Inflammatory macrophage treated with lipopolysaccharide for 4 hours (primary cell): ENCODE measurements at places on chromosomes 3 and 15.
A peak's percentile ranks its signal among the peaks of the same experiment; 100 is the strongest.

- DNase-seq: no peak
Measured at GRCh38 chr15:88385078-88385700, 82.0 kb downstream of the MRPL46 start.

- DNase-seq: no peak
Measured at GRCh38 chr15:37395100-37395468, 294.7 kb upstream of the MEIS2 start.

DNA sequence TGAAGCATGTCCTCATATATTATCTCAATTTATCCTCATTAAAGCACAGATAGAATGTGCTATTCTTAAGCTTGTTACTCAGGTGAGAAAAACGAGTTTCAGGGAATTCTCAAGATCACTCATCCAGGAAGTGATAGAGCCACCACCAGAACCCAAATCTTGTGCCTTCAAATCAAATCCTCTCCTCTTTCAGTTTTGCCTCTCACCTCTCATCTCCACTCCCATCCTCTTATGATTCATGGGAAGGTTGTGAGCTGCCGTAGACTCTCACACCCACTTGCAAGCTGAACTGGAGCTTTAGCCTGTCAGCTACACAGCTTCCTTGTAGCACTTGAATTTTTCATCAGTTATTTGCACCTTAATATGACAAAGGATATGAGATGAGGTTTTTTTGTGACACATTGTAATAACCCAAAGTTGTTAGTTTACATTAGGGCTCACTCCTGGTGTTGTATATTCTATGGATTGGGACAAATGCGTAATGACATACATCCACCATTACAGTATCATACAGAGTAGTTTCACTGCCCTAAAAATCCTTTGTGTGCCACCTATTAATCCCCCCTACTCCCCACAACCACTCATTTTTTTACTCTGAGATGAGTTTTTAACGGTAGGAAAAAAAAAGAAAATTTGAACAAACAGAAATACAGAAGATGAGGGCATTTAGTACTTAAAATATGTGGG is 25.7 kb downstream of the GPR15 start:
- DNase-seq: no peak

DNA sequence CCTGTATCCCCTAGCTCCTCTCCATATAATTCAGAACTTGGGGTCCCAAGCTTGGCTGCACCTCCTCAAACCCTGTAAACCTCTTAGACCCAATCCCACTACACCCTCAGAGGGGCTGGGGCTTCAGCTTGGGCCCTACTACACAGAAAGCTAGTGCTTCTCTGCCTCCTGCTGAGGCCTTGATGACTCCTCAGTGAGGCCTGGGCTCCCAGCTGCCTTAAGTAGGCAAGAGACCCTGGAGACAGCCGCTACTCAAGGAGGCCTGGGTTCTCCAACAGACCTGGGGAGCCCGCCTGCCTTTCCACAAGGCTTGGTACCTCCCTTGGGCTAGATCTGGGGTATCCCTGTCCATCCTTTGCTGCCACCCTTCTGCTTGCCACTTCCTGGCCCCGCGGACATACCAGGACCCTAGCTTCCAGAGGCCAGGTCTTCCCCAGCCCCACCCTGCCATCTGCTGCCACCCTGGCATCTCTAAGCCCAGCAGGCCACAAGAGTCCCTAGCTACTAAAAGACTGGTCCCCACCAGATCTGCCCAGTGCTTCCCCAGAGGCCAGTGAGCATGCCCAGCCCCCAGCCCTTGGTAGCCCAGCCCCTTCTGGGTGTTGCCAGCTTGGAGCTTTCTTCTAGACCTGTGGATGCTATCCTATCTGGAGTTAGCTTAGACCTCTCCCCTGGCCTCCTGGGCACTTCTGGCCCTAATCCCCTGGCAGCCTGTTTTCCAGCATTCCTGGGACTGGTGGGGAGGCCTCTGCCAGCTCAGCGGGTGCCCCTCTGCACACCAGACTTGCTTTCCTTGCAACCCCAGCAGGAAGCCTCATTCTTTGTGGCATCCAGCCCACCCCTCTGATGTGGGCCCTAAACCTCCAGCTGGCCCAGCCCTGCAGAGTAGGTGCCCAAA is 13.7 kb downstream of the C15orf39 start:
- DNase-seq: peak; percentile 24

GRCh38 chr3:195034101-195034500 is 236.9 kb downstream of the XXYLT1 start:
- no peak for DNase-seq

DNA sequence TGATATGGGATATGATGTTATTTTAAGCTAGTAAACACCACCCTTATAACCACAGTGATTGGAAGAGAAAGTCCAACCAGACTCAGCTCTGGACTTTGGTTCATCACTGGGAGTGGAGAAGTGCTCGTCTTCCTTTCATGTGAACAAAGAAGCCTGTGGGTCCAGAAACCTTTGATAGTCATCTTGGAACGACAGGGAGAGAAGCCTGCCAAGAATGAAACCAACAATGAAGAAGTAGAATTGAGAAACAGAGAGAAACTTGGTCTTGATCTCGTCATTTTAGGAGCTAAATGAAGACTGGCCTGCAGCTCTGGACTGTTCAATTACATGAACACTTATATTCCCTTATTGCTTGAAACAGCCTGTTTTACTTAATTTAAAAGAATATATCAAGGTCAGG is 13.1 kb upstream of the SLC35G2 start:
- DNase-seq: peak; percentile 32

- no peak for DNase-seq
Measured at GRCh38 chr15:66180531-66181097, 72.9 kb downstream of the MEGF11 start.

DNA sequence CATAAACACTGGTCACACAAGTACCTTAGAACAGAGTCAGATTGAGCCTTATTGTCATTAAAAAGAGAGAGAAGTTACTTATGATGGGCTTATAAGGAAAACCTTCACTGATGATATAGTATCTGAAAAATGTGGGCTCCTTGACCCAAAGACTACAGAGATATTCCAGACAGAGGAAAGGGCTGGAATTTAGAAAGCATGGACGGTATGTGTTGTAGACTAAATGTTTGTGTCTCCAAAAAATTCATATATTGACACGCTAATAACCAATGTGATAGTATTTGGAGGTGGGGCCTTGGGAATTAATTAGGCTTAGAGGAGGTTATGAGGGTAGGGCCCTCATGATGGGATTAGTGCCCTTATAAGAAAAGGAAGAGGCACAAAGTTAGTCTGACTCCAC is 61.0 kb upstream of the DAZL start:
- no peak for DNase-seq

DNA sequence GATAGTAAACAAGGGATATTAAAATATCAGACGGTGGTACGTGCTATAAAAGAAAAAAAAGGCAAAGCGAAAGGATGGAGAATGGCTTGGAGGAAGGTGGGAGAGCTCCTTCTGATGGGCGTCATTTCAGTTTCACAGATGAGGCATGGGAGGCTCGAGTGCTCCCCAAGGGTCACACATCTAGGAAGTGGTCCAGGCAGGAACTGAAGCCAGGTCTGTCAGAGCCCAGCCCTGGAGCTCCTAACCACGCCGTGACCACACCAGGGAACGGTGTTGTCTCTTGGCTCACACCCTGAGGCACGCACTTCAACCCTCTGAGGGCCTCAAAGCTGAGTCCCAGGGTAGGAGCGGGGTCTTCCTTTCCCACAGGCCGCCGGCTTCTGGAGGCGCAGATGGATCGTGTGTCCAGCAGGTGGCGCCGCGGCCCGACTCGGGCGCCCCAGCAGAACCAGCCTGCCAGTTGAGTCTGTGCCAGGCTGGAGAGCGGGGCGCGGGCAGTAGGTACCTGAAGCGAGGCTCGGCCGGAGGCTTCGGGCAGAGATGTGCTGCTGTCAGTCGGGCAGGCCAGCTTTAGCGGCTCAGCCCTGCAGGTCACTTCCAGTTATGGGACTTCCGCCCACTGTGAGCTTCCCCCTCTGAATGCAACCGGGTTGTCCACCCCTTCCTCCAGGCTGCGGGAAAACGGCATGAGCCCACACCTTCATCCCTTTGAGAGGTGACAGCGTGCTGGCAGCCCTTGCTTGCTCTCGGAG is 68.1 kb downstream of the SLC6A1 start:
- peak; percentile 41 for DNase-seq

GRCh38 chr15:68550498-68551295 is 28.1 kb upstream of the CORO2B start:
- DNase-seq: peak; percentile 55

GRCh38 chr3:125175295-125176078 is 37.1 kb downstream of the SLC12A8 start:
- DNase-seq: no peak
